Activated CD4-positive, CD25-positive, alpha-beta regulatory T cell treated with anti-CD3 and anti-CD28 coated beads, Interleukin-2, amount 50 U/mL, for 16 hours (primary cell): ENCODE measurements at places on chromosomes 1 and 21.
A peak's percentile ranks its signal among the peaks of the same experiment; 100 is the strongest.

DNA sequence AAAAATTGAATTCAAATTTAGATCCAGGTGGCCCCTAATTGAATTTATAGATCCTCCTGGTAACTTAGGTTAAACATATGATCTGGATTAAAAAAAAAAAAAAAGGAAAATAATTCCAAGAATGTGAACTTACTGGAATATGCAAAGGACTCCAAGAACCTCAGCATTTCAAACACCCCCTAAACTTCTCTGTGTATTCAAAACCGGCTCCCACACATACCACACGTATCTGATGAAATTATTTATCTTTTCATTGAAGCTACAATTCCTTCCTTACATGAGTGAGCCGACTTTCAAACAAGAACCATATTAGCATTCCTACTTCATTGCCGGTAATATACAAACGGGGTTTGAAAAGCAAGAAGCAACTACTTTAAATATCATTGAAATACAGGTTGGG lies 61.4 kb upstream of the FMN2 start:
- DNase-seq, result no peak

- DNase-seq, result no peak
Observed at GRCh38 chr1:92136341-92136740, 56.2 kb downstream of the BTBD8 start.

GRCh38 chr1:208227366-208227765 lies 16.8 kb downstream of the PLXNA2 start:
- DNase-seq, result no peak

- DNase-seq, result no peak
Observed at GRCh38 chr1:30668546-30669327, 54.6 kb downstream of the MATN1 start.

DNA sequence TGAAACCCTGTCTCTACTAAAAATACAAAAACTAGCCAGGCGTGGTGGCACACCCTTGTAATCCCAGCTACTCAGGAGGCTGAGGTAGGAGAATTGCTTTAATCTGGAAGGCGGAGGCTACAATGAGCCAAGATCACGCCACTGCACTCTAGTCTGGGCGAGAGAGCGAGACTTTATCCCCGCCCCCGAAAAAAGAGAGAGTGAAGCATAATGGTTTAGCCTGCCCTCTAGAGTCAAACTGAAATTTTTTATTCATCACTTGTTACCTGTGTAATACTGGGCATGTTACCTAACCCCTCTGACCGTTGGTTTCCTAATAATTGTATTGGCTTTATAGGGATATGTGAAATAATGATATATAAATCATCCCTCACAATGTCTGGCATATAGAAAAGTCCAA lies 18.8 kb downstream of the GPR52 start:
- no peak for DNase-seq

DNA sequence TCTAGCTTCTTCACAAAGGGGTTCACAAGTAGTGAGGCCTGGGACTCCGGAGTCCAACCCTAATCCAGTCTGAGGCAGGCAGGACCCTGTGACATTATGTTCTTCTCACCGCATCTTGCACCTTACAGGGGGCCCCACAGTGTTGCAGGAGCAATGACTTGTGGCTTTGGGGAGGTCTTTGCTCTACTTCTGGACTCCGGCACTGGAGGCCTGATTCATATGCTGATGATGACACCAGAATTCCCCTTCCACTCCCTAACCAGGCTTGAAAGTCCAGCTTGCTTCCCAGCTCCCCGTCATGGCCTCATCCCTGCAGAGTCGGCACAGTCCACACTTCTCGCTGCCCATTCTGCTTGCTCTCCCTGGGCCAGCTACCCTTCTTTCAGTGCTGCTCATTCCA lies 96.3 kb upstream of the SLC44A3 start:
- no peak for DNase-seq

DNA sequence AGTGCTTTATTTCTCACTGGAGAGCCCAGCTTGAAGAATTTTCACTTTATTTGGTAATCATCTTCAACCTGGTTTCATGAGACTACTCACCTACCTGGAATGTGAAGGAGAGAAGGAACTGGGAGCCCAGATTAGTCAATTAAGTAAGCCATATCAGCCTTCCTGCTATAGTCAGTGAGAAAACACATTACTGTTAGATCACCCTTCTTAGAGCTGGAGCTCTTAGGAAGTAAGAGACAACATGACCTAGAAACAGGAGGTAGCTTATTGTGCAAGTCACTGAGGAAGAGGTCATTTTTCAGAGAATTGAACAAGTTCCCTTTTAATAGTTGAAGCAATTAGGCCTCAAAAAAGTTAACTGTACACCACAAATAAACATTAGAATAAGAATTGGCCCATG lies 49.2 kb upstream of the TEKT2 start:
- no peak for DNase-seq

DNA sequence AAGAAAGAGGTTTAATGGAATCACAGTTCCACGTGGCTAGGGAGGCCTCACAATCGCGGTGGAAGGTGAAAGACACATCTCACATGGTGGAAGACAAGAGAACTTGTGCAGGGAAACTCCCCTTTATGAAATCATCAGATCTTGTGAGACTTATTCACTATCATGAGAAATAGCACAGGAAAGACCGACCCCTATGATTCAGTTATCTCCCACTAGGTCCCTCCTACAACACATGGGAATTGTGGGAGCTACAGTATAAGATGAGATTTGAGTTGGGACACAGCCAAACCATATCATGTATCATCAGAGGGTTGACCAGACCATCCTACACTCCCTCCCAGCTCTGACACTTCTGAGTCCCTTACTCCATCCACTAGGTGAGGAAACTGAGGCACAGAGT lies 143.9 kb upstream of the KLHDC7A start:
- DNase-seq, result no peak

DNA sequence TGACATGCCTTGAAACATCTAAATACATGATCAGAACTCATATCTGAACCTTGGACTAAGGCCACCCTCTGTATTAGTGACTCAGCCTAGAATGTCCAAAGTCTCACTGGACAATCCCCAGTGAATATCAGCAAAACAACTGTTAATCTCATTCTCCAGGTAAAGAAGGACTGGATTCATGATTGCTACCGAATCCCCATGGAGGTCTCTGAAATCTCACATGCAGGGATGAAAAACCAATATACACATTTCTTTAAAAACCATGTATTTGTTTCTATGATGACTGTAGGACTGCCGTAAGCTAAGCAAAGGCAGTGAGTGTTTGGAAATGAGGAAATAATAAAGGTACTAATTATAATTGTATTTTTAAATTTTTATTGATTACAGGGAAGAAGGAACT lies at the start of gene OR2L3:
TSS of gene OR2L3 (plus strand) at position 301 of the 400 bp plus-strand sequence. CDS start 13,846 bp downstream, outside the sequence.
- DNase-seq, result no peak

GRCh38 chr21:43733529-43734071 lies 14.7 kb downstream of the PDXK start:
- no peak for DNase-seq

DNA sequence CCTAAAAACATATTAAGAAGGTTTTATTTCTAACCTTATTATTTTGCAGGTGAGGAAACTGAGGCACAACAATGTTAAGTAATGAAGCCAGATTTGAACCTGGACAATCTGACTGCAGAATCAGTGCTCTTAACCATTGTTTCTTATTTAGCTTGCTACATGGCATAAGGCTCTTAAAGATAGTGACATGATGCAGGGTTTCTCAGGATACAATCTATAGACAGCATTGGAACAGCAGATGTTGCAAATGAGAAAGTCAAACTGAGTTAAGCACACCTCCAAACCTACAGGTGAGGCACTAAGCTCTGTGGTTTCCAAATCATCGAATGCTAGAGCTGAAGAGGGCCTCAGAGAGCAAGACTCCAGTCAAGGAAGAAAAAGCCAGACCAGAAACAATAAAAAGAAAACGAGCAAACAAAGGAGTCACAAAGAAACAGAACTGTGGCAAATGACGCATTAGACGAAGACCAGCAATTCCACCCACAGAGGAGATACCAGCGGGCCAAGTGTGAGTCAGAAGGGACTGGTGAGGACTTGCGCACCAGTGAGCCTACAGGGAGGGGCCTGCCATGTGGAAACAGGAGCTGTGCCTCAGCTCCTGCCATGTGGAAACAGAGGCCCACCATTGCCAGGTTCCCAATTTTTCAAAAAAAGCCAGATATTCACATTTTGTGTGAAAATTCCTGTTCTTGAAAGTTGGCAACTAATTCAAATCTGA lies 14.4 kb downstream of the CD58 start:
- DNase-seq, result peak; percentile 56

- no peak for DNase-seq
Observed at GRCh38 chr1:226980565-226981385, 40.7 kb downstream of the COQ8A start.

GRCh38 chr1:16029288-16029687 lies 7.5 kb downstream of the CLCNKA start:
- DNase-seq, result no peak

DNA sequence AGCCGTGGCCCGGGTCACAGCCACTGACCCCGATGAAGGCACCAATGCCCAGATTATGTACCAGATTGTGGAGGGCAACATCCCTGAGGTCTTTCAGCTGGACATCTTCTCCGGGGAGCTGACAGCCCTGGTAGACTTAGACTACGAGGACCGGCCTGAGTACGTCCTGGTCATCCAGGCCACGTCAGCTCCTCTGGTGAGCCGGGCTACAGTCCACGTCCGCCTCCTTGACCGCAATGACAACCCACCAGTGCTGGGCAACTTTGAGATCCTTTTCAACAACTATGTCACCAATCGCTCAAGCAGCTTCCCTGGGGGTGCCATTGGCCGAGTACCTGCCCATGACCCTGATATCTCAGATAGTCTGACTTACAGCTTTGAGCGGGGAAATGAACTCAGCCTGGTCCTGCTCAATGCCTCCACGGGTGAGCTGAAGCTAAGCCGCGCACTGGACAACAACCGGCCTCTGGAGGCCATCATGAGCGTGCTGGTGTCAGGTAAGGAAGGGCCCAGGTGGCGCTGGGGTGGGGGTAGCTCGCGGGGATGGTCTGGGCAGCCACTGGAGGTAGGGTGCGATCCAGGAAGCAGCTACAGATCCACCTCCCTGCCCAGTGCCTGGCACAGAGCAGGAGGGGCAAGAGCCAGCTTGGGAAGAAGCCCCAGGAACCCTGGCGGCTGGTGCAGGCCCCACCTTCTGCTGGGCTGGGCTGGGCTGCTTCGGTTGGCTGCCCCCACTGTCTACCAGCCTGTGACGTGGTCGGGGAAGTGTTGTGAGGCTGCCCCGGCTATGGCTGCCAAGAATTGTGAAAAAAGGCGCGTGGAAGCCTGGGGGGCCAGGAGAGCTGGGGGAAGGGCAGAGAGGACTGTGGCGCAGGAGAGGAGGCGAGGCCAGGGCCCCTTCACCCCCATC lies 3.8 kb downstream of the CELSR2 start:
- no peak for DNase-seq

DNA sequence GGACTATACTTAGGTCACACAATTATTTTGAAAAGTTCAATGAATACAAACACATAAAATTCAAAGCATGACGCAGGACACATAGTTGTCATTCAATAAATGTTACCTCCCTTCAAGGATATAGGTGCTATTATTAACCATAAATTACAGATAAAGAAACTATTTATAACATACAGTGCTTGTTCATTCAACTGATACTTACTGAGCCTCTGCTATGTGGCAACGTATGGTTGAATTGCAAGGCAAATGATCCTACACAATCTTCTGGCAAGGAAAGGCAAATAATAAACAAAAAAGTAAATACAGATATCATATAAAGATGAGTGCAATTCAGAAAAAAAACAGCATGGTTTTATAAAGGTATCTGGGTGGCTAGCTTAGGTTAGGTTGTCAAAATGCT lies 614.7 kb downstream of the LTN1 start:
- no peak for DNase-seq

DNA sequence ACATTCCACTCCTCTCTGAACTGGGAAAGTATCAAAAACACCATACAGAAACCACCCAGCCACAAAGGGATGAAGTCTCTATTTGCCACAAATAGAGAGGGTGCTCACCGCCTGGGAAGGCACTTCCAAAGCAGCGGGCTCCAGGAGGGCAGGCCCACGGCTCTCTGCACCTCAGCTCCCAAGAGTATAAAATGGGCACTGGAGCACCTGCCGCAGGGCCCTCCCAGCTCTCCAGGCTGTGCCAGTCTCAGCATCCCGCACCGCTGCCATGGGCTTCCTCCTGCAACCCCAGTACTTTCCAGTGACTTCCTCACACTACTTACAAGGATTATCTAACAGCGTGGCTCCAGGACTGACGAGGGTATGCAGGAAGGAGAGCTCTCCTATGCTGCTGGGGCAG lies 14.4 kb downstream of the C2CD2 start:
- no peak for DNase-seq

DNA sequence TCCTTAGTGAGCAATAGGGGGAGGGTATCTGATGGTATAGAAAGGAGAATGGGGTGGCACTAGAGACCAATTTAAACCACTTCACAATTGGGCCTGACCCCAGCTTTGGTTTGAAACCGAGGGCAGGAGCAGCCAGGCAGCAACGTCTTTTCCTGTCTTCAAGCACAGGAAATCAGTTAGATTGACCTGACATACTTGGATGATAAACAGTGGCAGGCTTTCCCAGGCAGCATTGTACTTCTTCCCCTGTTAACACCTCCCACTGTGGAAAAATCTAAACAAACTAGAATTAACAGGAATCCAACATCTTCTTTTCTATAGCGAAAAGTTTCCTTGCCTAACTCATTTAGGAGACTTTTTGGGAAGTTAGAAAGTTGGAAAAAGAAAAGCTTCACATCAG lies 40.6 kb downstream of the SELL start:
- DNase-seq, result no peak

DNA sequence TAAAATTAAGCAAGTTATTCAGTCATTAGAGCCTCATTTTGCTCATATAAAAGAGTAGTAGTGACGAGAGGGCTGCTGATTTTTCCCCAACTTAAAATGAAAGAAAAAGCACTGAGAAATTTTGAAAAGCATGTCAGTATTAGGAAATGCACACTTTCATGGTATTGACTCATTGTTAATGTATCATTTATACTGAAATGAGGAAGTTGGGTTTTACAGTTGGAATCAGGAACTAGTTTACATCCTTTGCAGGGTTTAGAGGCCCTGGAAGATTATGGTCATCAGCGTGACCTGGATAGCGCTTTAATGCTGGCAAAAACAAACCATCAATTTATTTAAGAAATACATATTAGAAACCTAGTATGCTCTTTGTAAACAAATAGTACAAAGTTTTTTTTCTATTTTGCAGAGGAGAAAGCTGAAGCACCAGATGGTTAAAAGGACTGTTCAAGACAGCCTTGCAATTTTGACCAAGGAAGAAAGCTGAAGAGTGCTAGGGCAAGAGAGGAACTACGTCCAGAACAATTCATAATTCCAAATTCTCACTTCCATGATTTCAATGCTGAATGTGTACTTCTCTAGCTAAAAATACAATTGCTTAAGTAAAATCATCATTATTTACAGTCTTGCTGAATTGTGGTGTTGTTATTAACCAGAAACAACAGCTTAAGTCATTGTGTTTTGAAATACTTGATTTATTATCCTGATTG lies 94.8 kb upstream of the SGIP1 start:
- no peak for DNase-seq

DNA sequence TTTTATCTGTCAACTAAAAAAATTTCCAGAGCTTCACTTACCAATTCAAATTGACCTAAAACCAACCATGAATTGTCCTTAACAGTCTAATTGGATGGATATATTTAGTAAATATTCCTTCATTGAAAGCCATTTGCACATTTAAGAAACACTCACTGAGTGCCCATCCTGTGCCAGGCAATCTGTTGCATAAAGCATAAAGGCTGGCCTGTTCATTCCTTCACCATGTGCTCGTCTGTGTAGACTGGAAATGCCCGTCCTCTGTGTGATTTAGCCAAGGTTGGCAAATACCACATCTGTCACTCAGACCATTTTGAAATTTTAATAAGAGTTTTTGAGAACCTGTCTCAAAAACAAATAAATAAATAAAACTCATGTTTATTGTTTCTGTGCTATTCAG lies 57.1 kb downstream of the ZNF684 start:
- no peak for DNase-seq
